ENCODE measurements at places on chromosomes 4 and X.
A peak's percentile ranks its signal among the peaks of the same experiment; 100 is the strongest.

- DNase-seq, result no peak
Measured at GRCh38 chr4:76546327-76546726, 111.3 kb downstream of the SHROOM3 start.

DNA sequence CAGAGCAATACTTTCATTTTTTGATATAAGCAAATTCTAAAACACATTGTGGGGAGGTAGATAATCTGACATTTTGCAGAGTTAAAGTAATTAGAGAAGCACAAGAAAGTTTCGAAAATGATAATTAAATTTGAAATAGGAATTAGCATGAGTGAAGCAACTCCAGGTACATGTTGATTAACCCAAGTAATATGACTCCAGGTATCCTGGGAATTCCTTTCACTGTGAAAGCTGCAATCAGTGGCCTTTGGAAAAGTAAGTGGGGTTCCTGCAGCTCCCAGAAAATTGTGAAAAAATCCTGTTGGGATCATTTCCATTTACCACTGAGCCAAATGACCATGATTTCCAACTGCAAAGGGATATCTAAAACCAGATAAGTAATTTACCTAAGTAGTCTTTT is 26.0 kb upstream of the CXCL2 start:
- no peak for DNase-seq

DNA sequence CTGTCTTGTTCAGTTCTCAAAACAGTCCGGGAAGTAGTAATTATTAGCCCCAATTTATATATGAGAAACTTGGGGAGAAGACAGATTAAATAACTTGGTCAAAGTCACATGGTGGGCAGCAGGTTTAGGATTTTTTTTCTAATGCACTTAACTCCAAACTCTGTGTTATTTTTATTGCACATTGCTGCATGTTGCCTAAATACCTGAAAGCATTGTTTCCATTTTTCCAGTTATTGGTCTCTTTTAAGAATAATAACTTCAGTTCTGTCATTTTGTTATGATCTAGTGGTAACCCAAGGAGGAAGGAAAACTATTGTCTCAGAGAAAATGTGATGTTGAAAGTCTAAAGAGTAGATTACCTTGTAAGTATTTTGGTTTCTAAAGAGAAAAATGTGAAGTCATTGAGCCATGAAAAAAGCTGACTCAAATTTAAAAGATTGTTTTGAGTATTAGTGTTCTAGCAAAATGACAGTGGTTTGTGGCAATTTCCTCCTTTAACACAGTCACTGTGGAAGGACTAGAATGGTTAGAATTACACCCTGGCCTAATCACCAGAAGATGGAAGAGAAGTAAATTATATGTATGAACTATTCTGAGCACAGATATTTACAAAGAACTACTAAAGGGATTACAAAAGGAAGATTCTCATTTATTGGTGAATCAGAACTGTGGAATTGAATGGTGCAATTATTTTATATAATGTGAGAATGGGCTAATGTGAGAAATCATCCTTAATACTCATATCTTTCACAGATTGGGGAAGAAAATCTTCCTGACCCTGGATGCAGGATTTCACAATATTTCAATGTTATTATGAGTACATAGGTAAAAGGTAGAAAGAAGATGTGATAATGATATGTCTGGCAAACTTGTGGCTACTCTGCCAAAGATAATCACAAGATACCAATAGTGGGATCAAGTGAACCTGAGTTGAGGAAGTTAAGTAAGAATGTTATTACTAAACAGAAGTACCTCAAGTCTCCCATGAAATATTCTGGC is 21.7 kb upstream of the CXCL8 start:
- DNase-seq, result no peak

GRCh38 chr4:57077550-57078343 is 32.4 kb downstream of the IGFBP7 start:
- no peak for DNase-seq

DNA sequence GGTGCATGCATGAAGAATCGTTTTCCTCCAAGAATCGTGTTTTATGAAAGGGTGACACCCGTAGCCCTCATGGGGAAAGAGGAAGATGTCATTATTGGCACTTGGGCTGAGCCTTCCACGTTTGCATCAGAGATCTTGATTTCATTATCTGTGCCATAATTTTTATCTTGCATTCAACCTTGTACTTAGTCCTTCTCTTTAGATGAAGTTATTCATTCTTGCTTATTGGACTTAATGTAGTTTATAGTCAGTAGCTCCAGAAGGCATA is 66.8 kb downstream of the GAB1 start:
- no peak for DNase-seq

DNA sequence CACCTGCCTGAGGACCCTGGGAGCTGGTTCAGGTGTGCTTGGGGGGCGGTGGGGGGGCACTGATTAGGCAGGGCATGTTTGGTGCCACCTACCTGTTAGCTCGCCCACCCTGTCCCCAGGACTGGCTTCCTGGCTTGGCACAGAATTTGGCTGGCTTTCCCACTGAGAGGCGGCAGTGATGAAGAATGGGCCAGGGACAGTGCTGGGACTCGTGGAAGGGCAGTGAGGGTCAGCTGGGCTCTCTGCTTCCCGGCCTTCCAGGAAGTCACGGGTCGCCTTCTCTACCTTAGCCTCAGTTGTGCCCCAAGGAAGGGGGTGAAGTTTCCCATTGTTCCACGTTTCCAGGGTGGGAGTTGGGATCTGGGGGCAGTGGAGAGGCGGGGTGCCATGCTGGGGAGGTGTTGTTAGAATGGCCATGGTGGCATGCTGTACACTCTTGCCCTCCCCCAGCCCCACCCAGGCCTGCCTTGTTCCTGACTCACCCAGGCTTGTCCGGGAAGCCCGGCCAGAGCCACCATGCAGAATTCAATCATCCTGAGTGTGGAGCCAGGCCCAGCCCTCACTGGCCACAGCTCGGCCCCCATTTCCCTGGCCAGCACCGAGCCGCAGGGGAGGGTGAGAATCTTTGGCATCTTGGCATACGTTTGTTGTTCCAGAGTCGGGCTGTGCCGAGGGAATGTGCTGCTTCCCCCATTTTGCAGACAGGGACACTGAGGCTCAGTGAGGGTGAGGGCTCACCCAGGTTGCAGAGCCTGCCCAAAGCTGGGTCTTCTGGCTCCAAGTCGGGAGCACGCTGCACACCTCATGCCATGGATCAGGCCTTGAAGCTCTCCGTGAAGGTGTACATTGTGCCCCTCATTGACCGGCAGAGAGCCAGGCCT is 21.9 kb upstream of the GPR78 start:
- no peak for DNase-seq

GRCh38 chr4:53608242-53608641 is 17.0 kb upstream of the LNX1 start:
- no peak for DNase-seq

GRCh38 chr4:99821918-99822503 is 5.4 kb downstream of the DAPP1 start:
- DNase-seq, result no peak

DNA sequence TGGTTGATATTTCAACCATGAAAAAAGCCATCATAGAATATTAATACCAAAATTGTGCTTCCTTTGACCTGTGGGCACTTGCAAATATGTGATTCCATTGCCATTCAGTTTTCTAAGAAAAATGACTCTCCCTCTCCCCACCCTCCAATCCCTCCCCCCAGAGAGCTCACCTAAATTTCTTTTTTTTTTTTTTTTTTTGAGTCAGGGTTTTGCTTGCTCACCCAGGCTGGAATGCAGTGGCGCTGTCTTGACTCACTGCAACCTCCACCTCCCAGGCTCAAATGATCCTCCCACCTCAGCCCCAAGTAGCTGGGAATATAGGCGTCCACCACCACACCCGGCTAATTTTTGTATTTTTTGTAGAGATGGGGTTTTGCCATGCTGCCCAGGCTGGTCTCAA is 47.0 kb downstream of the SNX25 start:
- DNase-seq, result no peak

- no peak for DNase-seq
Measured at GRCh38 chr4:181949704-181950312, 293.4 kb upstream of the TENM3 start.

GRCh38 chrX:147958291-147958690 is 22.8 kb upstream of the FMR1NB start:
- no peak for DNase-seq

DNA sequence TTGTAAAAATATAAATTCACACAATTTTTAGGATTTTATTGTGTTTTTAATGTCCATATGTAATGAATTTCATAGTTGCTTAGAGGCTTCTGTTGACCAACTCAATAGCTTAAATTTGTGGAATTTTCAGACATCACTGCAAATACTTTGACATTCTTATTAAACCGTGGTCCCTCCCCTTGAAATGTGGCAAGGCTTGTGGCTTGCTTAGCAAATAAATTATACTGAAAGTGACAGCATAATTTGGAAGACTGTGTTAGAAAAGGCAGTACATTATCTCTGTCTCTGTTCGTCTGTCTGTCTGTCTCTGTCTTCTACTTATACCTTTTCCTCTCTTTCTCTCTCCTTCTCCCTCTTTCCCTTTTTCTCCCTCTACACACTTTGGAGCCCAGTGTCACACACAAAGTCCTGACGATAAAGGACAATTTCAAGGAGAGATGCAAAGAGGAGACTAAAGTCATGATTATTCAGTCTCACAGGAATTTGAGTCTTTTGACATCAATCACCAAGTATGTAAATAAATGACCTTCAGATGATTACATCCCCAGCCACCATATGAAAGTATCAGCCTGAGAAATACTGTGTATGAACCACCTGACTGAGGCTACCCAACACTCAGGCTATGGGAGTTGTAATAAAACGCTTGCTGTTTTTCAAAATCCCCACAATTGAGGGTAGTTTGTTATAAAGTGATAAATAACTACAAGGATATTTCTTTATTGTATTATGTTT is 21.0 kb upstream of the UGT2B7 start:
- DNase-seq, result no peak

DNA sequence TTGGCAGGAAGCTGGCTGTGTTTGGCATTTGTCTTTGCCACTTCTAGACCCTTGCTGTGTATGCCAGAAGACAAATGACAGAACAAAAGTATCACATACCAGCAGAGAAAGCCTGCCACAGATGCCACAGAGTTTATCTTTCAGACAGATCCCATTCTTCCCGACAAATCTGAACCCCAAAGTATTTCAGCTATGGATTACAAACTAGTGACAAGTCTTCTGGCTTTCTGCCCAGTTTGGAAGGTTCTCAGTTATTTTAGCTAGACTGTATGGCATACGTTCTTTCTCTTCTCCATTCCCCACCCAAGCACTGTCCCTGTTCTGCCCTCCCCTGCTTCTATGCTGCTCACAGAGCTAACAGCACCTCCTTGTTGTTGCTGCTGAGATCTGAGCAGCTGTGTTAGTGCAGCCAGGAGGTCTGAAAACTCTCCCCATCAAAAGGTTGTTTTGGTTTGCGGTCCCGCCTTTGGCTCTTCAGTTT is 236.7 kb downstream of the FRAS1 start:
- DNase-seq, result no peak

- DNase-seq, result no peak
Measured at GRCh38 chrX:138711399-138712347, at the start of gene FGF13. Gene FGF13, minus strand, starts transcription at chrX:138711717. Its CDS starts 714 bp downstream, at chrX:138711003.

GRCh38 chrX:10017872-10018271 is 50.7 kb downstream of the CLDN34 start:
- no peak for DNase-seq

DNA sequence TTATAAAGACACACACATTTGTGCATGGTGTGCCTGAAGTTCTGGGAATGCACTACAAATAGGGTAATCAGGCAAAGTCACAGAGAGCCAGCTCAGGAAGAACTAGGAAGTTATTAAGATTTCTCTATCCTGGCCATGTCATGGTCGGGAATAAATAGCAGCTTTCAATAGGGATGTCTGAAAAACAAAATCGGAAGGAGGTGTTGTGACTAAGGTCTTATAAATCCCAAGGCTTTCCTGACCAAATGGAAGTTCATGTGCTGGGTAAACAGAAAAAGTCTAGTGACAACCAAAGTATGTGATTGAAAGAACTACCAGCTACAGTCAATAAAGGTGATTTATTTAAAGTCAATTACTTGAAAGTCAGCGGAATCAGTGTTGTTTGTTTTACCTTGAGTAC is 262.5 kb upstream of the HS3ST1 start:
- DNase-seq, result no peak

DNA sequence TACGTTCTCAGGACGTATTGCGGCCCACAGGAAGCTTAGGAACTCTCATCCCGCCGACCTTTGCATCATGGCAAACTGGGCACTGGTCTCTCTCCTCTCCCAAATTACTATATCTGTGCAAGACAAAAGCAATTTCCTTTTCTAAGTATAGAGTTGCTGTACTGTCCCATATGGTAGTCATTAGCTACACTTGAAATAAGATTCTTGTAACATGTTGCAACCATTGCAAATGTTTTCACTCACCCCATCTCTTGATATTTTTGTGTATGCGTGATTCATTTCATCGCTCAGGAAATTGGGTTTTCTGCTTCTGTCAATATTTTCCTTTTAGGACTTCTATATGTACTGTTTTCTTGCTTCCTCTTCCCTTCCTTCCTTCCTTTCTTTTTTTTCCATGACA is 15.7 kb downstream of the ARMCX6 start:
- no peak for DNase-seq

- no peak for DNase-seq
Measured at GRCh38 chrX:6021316-6022091, 207.2 kb downstream of the NLGN4X start.

DNA sequence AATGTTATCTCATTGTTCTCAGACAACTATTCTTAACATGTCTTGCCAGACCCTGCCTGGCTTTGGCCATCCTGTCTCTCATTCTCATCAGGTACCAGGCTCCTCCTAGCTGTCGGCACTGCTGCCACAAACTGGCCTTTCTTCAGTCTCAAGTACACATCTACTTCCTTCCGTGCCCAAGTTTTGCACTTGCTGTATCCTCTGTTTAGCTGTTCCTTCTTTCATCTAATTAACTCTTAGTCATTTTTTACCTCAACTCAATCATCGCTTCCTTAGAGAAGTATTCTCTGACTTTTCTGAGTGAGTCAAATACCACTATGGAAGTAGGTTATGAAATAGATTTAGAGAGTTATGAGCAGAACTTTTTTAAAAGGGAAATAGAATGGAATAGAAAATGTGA is 19.7 kb downstream of the CXCL3 start:
- peak; percentile 17 for DNase-seq

- no peak for DNase-seq
Measured at GRCh38 chr4:73152893-73153292, 83.4 kb upstream of the COX18 start.

DNA sequence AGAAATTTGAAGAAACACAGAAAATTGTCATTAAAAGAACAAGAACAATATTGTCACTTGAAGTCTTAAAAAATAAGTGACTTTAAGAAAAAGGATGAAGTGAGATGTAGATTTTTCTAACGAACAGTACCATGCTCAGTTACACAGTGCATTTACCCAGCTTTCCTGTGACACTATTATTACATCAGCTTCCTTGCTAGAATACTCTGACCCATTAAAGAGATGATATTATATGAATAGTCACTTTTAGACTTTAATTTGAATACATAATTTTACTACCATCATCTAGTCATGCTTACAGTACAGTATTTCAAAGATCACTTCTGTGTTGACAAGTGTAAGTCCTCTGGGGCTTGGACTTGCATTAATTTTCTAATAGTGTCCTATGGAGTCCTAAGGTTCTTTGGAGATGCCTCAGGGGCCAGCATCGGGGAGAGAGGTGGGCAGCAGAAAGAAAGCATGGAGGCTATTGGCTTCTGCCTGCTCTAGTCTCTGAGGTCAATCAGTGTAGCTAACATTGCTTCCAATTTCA is 10.7 kb downstream of the COL25A1 start:
- DNase-seq, result no peak
